CD8-positive, alpha-beta T cell (primary cell): ENCODE measurements at places on chromosomes 16 and 17.

GRCh38 chr17:57956291-57957119 is 1.3 kb upstream of the CUEDC1 start:
- DNase-seq = peak; percentile 43

DNA sequence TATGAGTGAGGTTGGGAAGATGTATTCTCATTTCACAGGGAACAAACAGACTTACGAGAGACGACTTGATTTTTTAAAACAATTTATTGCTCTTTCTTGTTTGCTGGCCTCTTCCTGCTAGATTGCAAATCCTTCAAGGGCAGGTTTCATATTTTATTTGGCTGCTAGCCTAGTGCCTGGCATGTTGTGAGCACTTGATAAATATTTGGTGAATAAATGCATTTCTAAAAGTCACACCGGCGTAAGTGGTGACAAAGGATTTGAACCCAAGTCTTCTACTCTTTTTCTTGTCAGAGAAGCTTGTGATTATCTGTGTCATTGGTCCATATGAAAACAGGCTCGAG is 1.4 kb downstream of the WWP2 start:
- no peak for DNase-seq

- DNase-seq = no peak
These were observed 152.0 kb downstream of the SDK2 start for GRCh38 chr17:73492125-73492820.

DNA sequence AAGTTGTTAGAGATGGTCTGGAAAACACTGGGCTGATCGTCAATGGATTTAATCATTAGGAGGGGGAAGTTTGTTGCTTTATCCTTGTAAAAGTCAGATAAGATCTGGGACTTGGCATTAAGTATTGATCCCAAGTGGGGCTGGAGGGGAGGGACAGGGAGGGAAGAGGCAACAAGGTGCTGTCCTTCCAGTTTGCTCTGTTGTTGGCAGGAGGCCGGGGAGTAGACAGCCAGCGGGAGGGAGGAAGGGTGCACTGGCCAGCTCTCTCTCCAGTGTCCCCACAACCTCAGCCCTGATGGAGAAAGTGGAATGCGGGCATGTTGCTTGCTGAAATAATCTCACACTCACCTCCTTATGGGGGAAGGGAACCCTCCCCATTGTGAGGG is 210.2 kb downstream of the CCDC182 start:
- DNase-seq = no peak

GRCh38 chr16:65384441-65384840 is 262.6 kb upstream of the CDH11 start:
- DNase-seq = no peak

- no peak for DNase-seq
These were observed 127.2 kb upstream of the RCVRN start for GRCh38 chr17:10032118-10032852.

DNA sequence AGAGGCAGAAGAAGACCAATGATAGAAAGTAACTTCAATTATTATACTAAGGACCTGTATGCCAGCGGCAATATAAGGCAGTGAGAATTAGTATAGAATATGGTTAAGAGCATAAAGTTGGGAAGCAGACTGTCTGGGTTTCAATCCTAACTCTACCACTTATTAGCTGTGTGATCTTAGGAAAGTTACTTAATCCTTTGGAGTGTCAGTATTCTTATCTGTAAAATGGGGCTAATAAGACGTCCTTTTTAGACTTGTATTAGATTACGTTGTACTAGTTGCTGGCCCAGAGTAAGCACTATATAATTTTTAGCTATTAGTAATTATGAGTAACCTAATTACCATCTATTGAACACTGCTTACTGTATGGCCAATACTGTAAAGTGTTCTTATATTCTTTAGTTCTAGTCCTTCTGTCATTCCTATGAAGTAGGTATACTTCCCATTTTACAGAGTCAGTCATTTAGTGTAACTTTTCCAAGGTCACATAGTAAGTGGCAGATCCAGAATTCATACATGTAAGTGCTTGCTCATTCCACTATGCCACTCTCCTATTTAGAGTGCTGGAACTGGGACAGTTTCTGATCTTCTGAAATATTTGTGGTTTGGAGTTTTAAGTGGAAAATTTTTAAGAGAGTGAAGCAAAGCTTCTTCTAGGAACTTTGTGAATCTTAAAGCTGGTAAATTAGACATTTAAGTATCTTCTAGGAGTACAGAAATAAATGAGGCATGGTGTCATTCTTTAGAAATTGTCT is 22.5 kb downstream of the HEATR9 start:
- DNase-seq = no peak

DNA sequence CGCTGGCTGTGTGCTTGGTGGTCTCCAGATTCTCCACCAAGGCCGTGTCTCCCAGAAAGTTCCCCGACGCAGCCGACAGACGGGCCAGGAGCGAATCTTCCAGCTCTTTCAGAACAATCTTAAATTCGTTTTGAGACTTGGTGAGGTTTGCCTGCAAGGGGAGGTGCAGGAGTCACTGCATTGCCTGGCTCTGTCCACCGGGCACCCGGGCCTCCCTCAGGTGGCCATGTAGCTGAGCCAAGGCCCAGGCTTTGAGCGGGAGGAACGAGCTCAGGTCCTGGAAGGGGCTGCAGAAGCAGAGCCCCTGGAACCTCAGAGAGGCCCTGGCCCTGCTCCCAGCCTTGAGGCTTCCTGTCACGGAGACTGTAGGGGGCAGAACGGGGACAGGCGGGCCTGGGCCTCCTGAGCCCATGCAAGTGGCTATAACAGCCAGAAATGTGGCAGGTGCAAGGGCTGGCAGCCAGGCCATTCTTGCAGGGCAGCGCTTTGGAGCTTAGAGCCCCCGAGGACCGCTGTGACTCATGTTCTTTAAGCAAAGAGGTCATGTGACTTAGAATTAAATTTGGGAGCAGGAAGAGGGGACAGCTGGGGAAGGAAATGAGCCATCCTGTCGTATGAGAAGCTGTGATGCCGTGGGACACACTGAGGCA is 72.4 kb downstream of the PGS1 start:
- DNase-seq = no peak

- no peak for DNase-seq
These were observed 26.1 kb upstream of the MLKL start for GRCh38 chr16:74726716-74727115.

- no peak for DNase-seq
These were observed 10.1 kb upstream of the ERCC4 start for GRCh38 chr16:13909872-13910303.

DNA sequence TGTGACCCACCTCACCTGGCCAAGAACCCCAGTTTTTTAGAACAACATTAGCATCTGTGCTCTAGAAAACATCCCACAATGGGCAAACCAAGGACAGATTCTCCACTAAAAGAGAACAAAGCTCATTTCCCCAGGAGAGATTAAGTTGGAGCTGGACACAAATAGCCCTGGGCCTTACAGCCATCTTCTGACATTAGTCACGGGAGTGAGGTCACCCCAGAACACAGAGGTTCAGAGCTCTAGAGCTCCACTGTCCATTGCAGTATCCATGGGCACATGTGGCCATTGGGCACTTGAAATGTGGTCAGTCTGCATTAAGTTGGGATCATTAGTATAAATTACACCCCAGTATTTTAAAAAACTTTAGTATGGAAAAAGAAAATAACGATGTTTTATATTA is 47.6 kb upstream of the RBBP6 start:
- DNase-seq = no peak

DNA sequence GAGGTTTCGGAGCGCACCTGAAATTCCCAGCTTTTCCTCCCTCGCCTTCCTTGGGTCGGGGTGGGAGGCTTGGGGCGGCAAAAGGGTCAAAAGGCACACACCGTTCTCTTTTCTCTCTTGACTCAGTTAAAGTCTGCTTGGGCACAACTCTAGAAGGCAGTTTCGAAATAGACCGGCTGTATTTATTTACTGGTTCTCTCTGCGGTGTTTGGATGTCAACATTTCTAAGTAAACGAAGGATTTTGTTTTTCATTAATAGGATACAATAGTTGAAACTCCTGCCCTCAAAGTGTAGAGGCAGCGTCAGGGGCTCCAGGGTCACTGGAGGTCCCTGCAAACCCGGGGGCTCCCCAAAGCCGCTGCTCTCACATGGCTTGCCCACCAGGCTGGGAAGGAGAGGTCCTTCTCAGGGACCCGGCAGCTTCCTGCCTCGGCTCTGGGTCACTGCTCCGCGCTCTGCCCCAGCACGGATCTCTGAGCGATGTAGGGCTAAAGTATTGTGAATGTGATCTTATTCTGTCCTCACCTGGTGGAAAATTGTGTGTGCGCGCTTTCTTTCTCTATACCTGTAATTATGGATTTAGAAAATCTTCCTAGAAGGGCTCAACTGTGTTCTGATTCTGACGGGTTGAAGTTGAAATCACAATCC is 952 bp downstream of the BMERB1 start:
- DNase-seq = no peak

DNA sequence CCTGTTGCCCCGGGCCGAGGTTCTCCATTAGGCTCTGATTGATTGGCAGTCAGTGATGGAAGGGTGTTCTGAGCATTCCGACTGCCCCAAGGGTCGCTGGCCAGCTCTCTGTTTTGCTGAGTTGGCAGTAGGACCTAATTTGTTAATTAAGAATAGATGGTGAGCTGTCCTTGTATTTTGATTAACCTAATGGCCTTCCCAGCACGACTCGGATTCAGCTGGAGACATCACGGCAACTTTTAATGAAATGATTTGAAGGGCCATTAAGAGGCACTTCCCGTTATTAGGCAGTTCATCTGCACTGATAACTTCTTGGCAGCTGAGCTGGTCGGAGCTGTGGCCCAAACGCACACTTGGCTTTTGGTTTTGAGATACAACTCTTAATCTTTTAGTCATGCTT is 74.2 kb downstream of the HAPSTR1 start:
- DNase-seq = no peak

GRCh38 chr17:2867441-2868424 is 71.5 kb downstream of the RAP1GAP2 start:
- no peak for DNase-seq

- DNase-seq = no peak
These were observed 13.2 kb downstream of the IL34 start for GRCh38 chr16:70659546-70659945.

DNA sequence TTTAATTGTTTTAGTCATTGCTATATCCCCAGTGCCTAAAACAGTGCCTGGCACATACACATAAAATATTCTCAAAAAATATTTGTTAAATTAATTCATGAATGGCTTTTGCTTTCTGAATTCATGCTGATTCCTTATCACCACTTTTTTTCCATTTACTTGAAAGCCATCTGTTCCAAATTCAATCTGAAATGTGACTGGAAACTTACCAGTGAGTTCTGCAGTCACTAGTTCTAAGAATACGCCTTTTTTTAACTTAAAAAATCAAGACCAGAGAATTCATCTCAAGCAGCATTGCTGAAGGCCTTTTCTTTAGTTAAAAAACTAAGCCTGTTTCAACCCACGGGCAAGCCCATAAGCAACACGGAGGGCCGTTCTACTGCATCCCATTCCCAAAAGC is 114.0 kb upstream of the ERCC4 start:
- no peak for DNase-seq

- no peak for DNase-seq
These were observed 70.1 kb downstream of the KCNJ2 start for GRCh38 chr17:70239391-70239826.

- no peak for DNase-seq
These were observed 81.7 kb downstream of the MRM3 start for GRCh38 chr17:863880-864279.

DNA sequence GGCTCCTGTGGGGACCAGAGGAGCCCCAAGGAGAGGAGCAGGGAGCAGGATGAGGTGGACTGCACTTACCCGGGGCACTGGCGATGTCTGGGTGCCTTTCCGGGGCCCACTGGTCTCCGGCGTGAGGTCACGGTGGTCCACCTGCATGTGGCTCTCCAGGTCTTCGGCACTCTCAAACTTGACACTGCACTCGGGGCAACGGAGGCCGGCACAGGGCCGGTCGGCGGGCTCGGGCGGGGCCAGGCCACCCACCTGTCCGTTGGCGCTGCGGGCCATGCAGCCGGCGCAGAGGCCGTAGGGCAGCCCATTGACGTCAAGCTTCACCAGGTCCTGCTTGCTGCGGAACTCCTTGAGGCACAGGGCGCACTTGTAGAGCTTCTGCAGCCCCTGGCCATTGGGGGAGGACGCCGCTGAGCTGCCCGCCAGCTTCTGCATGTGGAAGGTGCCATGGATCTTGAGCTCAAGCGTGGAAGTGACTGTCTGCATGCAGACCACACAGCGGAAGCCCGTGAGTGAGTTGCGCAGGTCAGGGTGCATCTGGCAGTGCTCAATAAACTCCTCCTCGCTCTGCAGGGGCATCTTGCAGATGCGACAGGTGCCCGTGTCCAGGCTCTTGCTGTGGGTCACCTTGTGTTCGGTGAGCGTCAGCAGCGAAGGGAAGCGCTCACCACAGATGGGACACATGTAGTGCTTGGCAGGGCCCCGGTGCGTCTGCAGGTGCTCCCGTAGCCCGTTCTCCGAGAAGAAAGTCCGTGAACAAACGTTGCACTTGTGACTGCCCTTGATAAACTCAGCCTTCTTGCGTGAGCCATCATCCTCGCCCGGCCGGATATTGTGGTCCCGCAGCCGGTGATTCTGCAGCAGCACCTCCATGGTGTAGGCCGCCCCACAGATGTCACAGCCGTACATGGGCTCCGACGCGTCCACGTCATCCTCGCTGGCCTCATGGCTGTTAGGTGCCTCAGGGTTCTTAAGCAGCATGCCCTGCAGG is 220.0 kb downstream of the ZNF423 start:
- DNase-seq = no peak

GRCh38 chr17:57666201-57666870 is 78.8 kb downstream of the CCDC182 start:
- no peak for DNase-seq

DNA sequence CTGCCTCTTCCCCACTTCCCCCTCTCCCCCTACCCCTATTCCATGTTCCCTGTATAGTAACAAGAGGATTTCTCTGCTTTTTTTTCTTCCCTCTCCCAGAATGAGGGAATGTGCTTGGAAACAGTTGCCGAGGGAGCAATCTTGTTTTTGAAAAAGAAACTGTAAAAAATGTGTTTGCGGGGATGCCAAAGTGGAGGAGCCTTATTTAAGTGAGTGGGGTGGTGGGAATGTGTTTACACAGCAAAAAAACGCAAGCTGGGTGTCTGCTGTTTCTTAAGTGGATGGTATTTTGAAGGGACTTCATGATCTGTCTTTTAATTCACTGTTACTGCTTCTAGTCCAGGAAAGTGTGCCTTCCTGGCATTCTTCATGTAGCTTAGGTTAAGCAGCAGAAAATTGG is 254.4 kb downstream of the SHISA9 start:
- DNase-seq = no peak

- no peak for DNase-seq
These were observed 48.9 kb downstream of the TEX2 start for GRCh38 chr17:64213995-64214811.
